ENCODE measurements at places on chromosomes 1 and 21.

GRCh38 chr1:172863031-172863430 lies 187.7 kb downstream of the TNFSF18 start:
- no peak for DNase-seq

DNA sequence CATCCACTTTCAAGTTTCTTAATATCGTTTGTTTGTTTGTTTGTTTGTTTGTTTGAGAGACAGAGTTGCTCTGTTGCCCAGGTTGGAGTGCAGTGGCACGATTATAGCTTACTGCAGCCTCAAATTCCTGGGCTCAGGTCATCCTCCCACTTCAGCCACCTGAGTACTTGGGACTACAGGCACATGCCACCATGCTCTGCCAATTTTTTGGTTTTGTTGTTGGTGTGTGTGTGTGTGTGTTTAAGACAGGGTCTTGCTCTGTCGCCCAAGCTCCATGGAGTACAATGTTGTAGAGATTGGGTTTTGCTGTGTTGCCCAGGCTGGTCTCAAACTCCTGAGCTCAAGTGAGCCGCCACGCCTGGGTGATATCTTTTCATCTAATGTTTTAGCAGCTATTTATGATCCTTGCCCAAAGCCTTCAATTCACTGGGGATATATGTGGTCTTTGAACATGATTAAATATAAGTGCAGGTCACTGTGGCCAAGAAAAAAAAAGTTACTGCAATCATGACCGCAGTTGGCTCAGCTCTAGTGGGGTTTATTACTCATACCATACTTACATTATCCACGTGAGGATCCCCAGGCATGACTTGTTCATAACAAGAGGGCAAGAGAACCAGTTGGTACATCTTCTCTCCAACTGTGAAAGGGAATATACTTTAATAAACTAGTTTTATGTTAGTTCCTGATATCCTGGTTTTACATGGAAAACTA lies 8.0 kb downstream of the RRP1B start:
- DNase-seq: no peak

DNA sequence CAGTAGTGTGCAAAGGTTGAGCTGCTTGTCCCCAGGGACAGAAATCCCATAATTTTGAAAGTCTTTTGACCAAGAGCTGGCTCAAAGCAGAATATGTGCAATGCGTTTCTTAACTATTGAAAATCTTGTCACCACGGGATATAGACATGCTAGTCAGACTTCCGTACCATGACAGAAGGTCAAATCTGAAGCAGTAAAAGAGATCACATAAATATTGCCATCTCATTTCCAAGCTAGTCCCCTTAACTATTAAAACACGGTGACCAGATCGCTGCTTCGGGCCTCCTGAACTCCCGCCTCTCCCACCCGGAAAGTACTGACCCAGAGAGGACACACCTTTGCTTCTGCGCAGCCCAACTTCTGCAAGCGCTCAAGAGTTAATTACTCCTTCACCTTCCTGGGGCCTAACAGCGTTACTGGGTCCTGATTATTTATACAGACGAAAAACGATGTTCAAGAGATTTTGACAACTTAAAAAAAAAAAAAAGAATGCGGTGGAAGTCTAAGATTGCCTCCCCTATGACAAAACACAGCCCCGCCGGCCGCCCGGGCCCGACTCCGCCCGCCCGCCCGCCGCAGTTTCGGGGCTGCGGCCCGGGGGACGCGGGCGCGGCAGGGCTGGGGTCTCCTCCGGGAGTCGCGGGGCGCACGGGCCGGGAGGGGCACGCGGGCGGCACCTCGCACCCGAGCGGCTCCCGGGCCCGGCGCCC lies 692 bp downstream of the SORT1 start:
- DNase-seq: no peak

DNA sequence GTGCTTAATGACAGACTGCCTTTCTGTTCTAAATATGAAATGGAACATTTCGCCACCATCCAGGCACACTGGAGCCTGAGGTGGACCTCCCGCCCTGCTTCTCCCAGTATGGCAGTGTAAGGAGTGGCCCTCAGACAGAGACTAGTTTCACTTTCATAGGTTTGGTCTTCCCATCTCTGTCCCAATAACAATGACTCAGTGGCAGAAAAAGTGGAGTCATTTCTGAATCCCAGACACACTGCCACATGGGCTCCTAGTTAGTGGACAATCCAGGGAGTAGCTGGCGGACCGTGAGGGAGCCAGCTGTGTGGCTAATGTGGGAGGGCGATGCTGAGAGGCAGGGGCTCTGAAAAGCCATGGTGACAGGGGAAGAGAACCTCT lies 95.6 kb upstream of the TSPAN2 start:
- no peak for DNase-seq

GRCh38 chr1:12179111-12179519 lies 12.3 kb downstream of the TNFRSF1B start:
- DNase-seq: peak; percentile 46

DNA sequence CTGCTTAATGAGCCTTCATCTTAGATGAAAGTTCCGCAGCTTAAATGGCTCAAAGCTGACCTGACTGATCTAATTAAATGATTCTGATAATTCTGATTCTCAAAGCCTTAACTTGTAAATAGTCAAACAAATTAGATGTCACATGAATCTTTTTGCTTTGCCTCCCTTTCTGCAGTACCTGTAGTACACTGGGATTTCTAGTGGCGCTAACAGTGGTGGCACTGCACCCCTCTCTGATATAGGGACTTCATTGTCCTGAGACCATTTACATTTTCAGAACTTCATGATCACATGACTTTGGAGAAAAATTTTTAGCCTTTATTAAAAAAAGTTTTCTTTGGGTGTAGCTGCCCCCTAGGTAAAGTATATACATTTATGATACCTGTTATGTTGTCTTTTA lies 546.7 kb upstream of the ADGRL2 start:
- no peak for DNase-seq

DNA sequence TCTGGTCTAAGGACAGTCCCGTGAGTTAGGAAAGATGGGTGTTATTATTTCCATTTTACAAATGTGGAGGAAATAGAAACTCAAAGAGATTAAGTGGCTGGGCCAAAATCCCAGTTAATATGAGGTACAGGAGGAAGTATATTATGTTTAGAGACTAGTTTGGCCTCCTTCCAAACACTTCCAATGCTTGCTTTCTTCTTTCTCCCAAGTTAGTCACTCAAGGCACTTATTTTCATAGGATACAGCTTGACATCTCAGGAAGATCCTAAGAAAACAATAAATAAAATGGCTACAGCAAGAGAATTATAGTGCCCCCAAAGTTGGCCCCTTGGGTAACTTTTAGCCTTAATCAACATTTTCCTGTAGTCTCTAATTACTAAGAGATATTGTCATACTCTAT lies 47.5 kb upstream of the IPO9 start:
- peak; percentile 83 for DNase-seq

DNA sequence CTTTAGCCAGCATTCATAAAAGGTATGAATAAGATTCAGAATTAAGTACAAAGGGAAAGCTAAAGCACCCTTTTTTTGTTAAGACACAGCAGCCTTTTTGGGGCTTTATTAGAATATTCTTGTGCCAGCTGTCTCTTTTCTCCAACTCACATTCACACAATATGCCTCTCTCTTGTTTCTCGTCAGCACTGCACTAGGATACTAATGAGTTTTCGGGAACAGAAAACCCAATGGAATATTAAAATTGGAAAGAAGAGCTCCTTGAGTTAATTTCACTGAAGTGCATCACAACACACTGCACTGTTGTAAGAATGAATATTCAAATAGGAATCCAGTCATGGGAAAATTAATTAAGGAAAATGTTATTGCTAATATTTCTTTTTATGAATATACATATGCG lies 410.4 kb upstream of the BEND5 start:
- DNase-seq: no peak

DNA sequence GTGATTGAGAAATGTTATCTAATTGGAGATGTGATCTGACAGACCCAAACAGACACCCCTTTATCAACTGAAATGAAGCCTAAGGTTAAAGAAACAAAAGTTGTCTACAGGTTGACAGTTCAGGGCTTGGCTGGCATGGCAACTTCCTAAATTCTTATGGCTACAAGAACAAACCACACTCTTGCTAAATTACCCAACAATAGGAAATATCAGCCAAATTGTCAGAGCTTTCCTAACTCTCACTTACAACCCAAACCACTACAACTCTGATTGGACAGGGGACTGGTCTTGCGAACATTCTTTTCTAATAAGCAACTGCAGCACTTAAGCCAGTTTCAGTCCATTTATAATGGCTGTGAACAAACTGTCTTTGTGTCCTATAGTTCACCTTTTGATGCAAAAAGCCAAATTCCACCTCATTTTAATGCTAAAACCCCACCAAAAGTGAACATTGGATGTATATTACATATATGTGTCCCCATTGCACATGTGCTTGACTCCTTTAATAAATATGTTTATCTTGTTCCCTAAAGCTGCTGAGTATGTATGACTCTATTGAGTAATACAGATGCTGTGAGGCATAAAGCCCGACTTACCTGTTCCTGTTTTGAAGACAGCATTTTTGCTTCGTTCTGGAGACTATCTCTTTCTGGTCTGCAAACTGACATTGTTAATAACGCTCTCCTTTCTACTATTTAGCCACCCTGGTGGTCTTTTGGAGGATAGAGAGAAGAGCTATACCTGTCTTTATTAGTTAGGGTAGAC lies 101.3 kb upstream of the HMCN1 start:
- no peak for DNase-seq

- no peak for DNase-seq
These were observed 25.7 kb upstream of the KCNN3 start for GRCh38 chr1:154895798-154896197.

DNA sequence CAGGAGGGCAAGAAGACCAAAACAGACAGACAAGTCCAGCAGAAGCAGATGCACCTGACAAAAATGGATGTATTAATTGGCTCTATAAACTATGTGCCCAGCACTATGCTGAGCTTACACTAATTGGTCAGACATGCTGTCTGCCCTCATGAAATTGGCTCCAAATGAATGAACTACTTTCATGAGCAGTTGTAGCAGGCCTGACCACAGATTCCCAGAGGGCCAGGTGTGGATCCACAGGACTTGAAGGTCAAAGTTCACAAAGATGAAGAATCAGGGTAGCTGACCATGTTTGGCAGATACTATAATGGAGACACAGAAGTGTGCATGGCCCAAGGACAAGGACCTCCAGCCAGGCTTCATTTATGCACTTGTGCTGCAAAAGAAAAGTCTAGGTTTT lies 14.5 kb downstream of the SLAMF7 start:
- DNase-seq: no peak

- no peak for DNase-seq
These were observed 22.7 kb downstream of the MATN1 start for GRCh38 chr1:30700528-30701257.

DNA sequence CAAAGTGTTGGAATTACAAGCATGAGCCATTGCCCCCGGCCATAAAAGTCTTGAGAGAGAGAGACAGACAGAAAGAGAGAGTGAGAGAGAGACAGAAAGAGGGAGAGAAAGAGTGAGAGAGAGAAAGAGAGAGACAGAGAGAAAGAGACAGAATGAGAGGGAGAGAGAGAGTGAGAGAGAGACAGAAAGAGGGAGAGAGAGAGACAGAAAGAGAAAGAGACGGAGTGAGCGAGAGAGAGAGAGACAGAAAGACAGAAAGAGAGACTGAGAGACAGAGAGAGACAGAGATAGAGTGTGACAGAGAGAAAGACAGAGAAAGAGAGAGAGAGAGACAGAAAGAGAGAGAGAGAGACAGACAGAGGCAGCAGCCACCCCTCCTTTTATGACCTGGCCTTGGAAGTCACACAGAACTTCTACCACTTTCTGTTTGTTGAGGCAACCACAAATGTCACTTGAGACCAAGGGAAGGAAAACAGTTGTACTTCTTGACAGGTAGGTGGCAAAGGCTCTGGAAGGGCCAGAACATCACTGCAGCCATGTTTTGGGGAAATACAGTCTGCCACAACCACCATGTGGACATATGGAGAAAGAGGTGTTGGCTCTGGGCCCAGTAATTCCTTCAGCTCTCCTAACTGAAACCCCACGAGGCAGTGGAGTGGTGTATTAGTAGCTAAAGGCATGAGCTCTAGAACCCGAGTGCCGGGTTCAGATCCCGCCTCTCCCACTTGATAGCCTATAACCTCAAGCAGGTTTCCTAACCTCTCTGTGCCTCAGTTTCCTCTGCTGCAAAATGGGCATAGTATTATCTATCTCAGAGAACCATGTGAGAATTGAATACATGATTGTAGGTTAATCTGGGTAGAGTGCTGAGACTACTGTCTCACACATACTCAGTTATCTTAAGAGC lies 50.6 kb downstream of the TNFRSF8 start:
- DNase-seq: no peak

DNA sequence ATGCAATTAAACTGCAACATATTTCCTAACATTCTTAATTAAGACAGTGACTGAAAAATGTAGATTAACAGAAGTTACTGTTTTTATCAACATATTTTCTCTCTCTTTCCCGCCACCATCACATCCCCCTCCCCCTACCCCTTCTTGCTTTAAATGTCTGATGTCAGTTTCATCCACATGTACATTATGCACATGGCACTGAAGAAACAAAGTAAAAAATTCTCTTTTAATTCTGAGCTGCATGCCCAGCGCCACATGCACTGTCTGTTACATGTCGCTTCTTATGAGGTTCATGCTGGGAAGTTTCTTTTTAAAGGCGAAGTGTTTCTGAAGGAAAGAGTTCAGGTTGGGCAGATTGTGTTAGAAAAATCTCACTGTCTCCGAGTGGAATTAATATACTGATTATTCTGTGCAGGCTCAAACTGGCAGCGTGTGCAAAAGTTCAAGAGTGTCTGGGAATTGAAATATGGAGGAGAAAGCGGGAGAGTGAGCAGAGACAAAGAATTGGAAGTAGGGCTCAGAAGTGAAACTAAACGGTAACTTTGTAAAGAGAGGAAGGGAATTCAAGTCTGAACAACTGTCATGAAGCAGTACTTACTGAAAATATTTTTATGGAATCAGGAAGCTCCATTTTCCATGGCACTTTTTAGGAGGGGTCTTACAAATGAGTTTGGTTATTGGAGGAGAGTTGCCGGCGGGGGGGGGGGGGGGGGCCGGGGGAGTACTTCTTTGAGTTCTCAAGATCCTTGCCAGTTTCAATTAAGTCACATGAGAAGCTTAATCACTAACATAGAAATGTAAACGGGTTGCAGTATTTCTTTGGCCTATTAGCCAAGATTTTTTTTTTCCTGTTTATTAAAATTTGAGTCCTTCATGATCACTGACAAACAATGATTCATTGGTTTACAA lies 217.6 kb downstream of the SDCCAG8 start:
- DNase-seq: no peak
